ENCODE measurements at places on chromosomes 12 and 14.
A peak's percentile ranks its signal among the peaks of the same experiment; 100 is the strongest.

- no peak for DNase-seq
- H3K27ac ChIP-seq: no peak overlapping the region
- no peaks in the 10 kb centered on the region for H3K27me3 ChIP-seq
- H3K4me1 ChIP-seq: no peaks in the 10 kb centered on the region
- no peaks in the 10 kb centered on the region for H3K36me3 ChIP-seq
Observed at GRCh38 chr14:71557351-71557750, 374.9 kb upstream of the RGS6 start.

DNA sequence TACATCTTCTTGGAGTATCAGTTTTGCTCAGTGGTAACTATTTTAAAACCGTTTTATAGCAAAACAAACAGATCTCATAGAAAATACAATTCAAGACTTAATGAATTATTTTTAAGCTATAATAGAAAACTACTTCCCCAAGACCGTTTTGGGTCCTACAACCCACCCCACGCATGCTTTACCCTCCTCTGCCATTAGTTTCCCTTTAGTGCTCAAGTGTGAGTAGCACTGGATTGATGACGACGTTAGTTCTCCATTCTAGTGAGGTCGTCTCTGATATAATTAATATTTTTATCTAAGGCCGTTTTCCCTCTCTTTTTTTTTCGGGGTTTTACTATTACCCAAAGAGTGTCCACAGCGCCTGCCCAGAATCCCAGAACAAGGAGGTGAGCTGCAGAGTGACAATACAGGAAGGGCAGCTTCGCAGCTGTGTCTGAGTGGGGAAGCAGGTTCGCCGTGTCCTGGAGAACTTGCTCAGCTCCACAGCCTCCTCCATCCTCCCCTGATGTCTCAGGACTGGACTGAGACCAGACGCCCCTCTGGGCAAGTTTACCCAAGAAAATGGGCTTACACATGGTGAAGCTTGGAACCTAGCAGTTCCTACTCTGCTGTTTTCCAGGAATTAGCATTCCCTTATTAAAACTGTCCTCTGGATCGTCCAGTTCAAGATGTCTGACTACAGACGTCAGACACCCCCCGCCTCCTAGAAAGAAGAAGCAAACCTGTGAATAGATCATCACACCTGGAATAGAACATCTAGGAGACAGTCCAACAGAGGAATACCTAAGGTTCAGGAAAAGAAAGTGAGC is 31.9 kb upstream of the MON2 start:
- H3K27ac ChIP-seq: no peak overlapping the region
- H3K36me3 ChIP-seq: no peaks in the 10 kb centered on the region
- H3K4me1 ChIP-seq: peaks cover 6% of the 10 kb centered on the region
- peaks cover 3% of the 10 kb centered on the region for H3K27me3 ChIP-seq
- no peak for DNase-seq
- peak overlapping the region; percentile 27 for H3K4me3 ChIP-seq

GRCh38 chr12:38911611-38912010 is 6.2 kb upstream of the CPNE8 start:
- no peak overlapping the region for H3K4me3 ChIP-seq
- no peak overlapping the region for H3K27ac ChIP-seq
- no peaks in the 10 kb centered on the region for H3K36me3 ChIP-seq
- H3K4me1 ChIP-seq: no peaks in the 10 kb centered on the region
- no peak for DNase-seq

- DNase-seq: peak; percentile 47
- no peaks in the 10 kb centered on the region for H3K27me3 ChIP-seq
- H3K27ac ChIP-seq: peak overlapping the region; percentile 61
- H3K36me3 ChIP-seq: no peaks in the 10 kb centered on the region
- H3K4me3 ChIP-seq: no peak overlapping the region
Observed at GRCh38 chr14:68363843-68364767, 428.8 kb downstream of the ZFP36L1 start.

Measured in SJSA1 (cell line).